ENCODE measurements at places on chromosomes 4 and X.

- no peak for DNase-seq
These were observed 21.0 kb upstream of the CLCN4 start for GRCh38 chrX:10135561-10136399.

- DNase-seq: no peak
These were observed 186.1 kb downstream of the ENOX2 start for GRCh38 chrX:130716781-130717413.

DNA sequence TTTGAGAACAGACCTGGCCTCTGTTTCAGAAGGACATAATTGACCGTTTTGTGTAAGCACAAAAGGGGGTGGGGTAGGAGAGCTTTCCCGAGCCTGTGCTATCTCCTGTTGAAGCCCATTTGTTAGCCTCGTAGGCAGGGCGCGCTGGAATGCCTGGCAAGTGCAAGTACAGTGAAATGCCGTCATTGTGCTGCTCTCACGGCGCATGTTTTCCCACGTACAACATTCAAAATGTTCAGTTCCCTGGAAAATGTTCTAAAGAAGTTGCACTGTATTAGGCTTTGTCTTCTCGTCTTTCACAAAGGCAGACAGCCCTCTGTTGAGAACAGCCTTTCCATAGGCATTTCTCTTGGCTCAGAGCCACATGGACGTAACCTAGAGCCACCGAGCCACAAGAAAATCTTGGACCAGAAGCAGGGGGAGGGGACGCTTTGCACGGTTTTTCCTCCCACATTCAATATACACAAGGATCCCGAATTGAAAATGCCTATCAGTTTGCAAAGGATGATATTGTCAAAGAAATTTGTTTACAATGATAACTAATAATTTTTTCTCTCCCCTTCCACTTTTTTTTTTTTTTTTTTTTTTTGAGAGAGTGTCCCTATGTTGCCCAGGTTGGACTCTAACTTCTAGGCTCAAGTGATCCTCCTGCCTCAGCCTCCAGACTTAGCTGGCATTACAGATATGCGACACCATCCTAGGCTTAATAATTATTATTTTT is 54.6 kb upstream of the RAPGEF2 start:
- no peak for DNase-seq

DNA sequence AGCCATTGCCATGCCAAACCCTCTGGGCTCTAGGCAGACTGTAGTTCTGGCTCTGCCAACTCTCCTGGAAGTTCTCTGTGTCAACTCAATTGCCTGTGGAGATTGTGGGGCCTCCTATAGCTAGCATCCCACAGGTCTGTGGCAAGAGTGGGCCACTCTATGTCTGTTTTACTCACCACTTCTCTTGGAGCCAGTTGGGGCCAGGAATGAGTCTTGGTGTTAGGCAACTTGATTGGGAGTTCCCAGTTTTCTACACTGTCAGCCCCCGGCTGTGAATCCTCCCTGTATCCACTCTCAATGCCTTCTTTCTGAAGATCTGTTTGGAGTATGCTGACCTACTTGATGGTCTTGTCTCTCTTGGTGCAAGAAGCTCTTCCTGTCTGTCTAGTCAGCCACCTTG is 48.2 kb upstream of the EPGN start:
- no peak for DNase-seq

DNA sequence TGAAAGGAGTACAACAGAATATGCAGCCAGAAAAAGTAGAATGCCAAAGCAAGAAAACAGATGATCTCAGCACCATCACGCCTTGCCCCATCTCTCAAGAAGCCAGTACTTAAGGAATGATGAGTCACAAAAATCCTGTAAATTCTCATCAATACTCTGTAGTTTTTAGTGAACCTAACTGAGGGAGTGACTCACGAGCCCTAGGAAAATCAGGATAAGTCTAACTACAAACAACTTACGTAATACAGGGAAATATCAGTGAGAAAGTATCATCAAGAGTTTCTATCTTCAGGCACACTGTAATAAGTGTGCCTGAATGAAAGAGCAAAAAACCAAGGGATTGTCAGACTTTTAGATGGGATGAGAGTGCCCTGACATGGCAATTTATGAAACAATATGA is 644.4 kb downstream of the STPG2 start:
- no peak for DNase-seq

GRCh38 chrX:40570346-40571093 is 10.2 kb upstream of the ATP6AP2 start:
- no peak for DNase-seq

DNA sequence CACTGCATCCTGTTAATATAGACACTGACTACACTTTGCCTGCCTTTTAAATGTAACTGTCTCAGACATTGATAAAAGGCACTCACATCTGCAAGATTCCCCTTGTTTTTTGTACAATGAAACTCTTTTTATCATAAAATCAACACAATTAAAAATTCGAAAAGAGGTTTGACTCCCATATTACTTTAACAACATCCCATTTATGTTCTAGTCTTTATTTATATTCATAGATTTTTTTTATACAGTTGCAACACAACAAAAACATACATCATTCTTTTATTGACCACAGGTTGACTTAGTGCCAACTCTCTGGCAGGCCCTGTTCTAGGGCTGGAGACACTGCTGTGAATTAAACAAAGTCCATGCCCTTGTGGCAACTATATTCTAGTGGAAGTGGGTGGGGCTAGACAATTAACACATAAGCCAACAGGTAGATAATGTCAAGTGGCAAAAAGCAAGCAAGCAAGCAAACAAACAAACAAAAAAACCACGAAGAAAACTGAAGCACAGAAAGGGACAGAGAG is 36.8 kb downstream of the ANK2 start:
- DNase-seq: no peak

GRCh38 chrX:39682778-39683177 is 415.0 kb downstream of the BCOR start:
- DNase-seq: no peak

DNA sequence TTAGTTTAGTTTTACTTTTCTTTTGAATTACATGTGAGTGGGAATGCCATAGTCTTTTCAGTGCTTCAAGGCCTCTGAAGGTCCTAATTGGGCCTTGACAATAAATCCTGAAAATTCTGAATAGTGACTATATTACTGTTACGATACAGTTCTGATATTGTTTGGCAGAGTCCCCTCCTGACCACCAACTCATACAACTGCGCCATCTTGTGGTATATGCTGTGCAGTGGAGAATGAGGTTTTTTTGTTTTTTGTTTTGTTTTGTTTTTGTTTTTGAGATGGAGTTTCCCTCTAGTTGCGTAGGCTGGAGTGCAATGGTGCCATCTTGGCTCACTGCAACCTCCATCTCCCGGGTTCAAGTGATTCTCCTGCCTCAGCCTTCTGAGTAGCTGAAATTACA is 56.6 kb upstream of the CHRDL1 start:
- DNase-seq: no peak

DNA sequence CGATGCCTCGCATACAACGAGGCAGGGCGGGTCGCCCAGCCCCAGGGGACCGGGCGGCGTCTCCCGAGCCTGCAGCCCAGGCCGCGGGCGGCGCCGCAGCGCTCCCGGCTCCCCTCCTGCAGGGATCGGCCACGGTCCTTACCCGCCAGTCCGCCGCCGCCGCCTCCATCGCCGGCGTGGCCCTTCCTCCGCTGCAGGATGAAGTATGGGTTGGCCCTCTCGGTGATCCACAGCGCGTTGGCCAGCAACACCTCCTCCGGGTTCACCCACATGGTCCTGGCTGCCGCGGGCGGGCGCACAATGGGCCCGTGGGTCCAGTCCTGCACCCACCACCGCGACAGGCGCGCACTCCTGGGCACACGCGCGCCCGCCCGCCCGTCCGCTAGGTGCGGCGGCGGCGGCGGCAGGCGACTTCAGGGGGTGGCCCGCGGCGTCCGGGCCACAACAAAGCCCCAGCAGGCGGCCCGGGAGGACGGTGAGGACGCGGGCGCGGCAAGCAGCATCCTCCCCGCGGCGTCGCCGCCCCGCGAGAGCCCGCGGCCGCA is 339 bp downstream of the TBC1D9 start:
- DNase-seq: no peak

- DNase-seq: no peak
These were observed 69.2 kb downstream of the VCX3A start for GRCh38 chrX:6465756-6466155.
